ENCODE measurements at places on chromosomes 5 and 9.
A peak's percentile ranks its signal among the peaks of the same experiment; 100 is the strongest.

- DNase-seq: no peak
Measured at GRCh38 chr5:151255621-151256286, 2.8 kb downstream of the GM2A start.

GRCh38 chr5:83556190-83556589 is 84.6 kb downstream of the VCAN start:
- no peak for DNase-seq

DNA sequence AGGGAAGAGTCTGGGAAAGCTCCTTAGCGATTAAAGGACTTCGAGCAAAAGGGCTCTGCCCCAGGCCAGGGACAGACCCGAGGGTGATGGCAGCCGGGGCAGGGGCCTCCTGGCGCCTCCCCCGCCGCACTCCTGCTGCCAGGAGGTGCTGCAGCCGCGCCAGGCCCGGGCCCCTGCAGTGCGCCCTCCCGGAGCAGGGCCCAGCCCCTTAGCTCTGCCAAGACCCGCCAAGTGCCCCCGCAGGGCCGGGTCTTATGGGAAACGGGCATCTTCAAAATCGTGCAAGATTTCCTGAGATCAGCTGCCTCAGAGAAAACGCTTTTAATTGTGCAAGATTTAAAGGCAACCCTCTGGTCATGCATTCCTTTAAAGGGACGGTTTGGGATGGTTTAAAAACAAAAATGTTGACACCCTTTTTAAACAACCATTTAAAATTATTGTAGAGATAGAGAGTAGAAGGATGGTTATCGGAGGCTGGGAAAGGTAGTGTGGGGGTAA is 52.4 kb downstream of the CDC14B start:
- DNase-seq: no peak

DNA sequence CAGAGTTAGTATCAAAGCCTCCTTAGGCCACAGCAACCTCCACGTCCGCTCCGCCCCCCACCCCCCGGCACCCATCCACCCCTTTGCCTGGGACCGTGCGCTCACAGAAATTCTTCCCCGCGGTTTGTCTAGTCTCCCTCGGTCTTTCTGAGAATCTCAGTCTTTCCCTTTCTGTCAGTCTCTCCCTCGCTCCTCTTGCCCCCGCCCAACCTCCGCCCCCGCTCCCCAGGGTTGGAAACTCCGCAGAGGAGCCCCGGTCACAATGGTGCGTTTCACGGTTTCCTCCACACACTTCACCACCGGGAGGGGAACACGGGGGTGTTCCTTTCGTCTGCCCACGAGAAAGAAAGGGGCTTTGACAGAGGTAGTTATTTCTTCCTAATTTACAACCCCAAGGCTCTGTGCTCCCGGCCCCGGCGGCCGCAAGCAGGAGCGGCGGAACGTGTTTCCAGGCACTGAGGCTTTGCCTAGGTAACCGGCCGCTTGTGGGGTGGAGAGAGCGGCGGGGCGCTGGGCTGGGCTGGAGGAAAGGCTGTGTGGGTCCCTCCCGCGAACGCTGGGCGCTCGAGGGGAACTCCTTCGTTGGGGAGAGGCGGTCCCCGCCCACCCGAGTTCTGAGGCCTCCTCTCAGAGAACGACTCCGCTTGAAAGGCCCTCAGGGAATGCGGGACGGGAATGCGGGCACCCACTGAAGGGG is 2.1 kb downstream of the NR4A3 start:
- DNase-seq: no peak

GRCh38 chr9:715300-715699 is 126.2 kb upstream of the DMRT1 start:
- DNase-seq: no peak

GRCh38 chr9:112377087-112377486 is 2.8 kb upstream of the HSDL2 start:
- DNase-seq: no peak

- no peak for DNase-seq
Measured at GRCh38 chr5:138370537-138370936, 18.1 kb downstream of the KDM3B start.

- no peak for DNase-seq
Measured at GRCh38 chr9:137235424-137236237, 4.9 kb downstream of the SLC34A3 start.

- no peak for DNase-seq
Measured at GRCh38 chr5:81855591-81855990, 104.7 kb upstream of the SSBP2 start.

GRCh38 chr5:15791274-15791673 is 291.3 kb downstream of the FBXL7 start:
- DNase-seq: no peak

DNA sequence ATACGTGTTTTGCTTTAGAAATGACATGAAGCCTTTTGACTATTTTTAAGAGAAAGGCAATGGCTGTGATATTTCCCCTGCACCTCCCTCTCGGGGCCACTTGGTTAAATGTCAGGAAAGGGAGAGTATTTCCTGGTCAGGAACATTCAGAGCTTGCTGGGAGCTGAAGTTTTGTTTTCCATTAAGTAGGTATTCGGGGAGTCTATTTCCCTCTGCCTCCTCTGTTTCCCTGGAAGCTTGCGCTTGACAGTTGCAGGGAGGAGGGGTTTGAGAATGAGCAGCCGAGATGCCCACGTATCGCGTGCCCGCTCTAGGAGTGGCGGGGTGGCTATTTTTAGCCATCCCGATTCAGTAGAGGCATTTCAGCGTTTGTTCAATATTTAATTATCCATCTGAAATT is 6.7 kb downstream of the DAB2IP start:
- DNase-seq: no peak

DNA sequence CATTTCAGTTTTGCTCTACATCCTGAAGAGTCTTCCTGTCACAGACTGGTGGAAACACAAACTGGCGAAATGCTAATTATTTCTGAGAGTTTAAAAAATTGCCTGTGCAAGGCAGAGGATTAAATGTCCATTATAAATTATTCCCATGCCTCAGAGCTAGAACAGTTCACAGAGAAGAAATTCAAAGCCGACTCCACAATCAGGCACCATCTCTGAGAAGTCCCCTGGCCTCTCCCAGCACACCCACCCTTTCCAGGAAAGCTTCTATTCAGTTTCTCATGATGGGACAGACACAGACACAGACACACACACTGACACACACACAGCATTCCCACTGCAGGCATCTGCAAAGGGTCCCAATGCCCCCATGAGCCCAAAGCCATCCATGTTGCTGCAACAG is 253.1 kb downstream of the DENND1A start:
- no peak for DNase-seq

- DNase-seq: no peak
Measured at GRCh38 chr5:9596171-9596780, 33.9 kb downstream of the TAS2R1 start.

GRCh38 chr9:86604741-86605140 is 250.5 kb upstream of the TUT7 start:
- no peak for DNase-seq

DNA sequence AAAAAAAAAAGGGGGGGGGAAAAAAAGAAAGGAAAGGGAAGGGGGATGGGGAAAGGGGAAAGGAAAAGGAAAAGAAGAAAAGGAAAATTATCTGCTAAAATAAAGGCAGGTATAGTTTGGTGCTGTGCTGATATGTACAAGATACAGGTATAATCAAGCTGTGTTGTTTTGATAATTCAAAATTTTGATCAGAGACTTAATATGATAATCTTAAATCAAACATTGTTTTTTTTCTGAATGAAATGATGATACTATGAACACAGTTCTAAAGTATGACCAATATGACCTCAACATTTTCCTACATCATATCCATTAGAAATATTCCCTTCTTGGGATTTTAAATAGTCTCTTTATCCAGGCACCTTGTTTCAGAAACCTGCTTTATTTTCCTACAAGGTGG is 115.6 kb upstream of the TRPM3 start:
- no peak for DNase-seq

DNA sequence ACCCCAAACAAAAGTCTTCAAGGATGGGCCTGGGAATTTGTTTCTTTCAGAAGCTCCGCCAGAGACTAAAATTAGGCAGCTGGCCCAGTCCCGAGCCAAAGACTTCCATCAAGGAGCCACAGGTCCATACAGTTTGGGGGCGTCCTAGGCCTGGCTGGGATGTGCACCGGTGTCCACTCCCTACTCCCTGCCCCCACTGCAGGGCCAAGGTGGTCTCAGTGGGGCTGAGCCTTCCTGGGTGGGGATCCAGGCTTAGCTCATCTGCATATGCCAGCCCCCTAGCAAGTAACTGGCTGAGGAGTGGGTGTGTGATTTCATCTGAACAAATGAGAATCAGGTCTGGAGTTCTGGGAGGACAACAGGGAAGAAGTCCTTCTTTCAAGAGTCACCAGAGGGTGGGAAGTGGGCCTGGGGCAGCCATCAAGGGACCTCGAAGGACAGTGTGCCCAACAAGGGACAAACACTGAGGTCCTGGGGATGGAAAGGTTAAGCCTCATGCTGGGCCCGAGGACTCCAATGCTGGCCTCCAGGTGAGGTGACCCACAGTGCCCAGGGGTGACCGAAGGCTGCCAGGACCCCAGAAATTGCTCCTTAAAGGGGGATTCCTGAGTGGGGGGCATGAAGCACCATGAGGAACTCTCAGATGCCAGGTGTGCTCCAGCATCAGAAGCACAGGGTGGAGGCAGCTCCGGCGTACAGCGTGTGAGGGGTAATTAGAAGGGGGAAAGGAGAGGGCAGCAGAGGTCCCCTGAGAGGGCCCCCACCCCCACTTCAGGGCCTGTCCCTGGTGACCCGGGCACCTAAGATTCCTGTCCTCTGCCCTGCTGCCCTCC is 91.3 kb downstream of the ZNF354C start:
- DNase-seq: no peak

DNA sequence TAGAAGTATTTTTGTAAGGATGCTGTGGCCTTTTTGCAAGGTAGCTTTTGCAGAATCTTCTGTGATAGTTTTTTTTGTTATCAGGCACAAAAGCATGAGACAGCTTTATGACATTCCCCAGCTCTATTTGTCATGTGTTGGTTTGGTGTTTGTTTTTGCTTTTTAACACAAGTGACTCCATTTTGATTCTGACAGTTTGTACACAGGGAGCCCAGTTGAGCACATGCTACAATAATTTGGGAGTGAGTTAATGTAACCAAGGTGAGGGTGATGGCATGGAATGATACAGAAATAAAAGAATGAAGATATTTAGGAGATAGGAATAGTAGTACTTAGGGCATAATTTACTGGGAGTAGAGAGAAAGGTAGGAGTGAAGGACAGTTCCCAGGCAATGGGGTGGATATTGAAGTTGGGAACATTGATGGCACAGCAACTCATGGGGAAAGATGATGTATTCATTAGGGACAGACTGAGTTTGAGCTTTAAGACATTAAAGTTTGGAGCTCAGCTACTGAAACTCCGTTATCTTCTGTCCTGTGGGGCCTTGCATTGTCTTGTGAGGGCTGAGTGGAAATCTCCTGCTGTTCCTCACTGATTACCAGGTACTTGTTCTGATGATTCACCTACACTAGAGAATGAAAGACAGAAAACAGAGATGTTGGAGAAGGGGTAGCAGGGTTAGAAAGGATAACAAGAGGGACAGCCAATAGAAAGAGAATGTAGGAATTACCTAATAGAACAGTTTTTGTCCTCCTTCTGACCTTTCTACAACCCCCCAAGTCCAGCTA is 88.3 kb upstream of the CCDC112 start:
- DNase-seq: no peak

DNA sequence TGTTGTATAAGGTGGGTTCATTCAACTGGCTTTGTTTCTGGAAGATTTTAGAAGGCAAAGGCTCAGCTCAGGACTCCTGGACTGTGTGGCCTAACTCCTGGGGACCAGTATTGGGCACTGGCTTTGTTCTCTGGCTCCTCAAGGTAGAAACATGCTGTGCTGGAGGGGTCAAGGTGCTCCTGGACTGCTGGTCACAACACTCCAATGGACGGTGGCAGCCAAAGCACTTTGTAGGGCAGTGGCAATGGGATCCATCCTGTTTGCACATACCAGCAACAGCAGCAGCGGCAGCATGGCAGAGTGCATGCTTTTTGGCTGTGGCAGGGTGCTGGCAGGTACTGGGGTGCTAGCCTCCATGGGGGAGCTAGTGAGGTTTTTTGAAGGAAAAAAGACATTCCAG is 65.3 kb downstream of the SLCO6A1 start:
- no peak for DNase-seq

GRCh38 chr5:178068293-178068692 is 45.0 kb upstream of the N4BP3 start:
- peak; percentile 55 for DNase-seq

DNA sequence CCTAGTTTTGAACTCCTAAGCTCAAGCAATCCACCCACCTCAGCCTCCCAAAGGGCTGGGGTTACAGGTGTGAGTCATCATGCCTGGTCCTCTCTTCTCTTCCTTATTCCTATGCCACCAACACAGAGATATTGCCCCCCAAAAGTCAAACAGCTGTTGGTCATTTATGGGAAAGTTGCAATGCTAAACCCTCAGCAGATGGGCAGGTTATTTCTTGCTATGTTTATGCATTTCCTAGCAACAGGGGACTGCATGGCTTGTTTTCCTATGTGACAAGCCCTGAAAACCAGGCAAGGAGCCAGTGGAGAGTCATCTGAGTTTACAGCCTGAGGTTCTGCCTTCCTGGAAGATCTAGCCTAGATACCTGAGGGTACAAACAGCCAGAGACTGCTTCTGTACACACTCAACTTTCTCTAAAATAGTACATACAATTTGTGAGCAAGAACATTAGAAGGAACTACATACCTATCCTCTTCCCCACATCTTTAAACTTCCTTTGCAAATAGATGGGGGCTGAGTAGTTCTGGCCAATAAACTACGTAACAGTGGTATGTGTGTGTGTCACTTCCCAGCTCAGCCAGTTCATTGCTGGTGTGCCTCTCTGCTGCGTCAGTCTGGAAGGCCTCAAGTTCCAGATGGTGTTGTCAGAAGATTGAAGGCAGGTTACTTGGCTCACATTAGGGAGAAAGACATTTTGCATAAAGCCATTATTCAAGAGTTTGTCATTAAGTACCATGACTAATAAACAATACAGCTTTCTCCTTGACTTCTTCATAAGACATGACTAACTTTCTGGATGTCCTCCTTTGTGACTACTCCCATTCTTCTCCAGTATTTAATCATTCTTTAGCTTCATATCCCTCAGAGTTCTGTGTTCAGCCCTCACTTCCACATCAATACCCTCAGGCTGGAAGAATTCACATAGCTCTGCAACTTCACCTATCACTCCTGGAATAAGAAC is 65.3 kb downstream of the CSNK1A1 start:
- no peak for DNase-seq

DNA sequence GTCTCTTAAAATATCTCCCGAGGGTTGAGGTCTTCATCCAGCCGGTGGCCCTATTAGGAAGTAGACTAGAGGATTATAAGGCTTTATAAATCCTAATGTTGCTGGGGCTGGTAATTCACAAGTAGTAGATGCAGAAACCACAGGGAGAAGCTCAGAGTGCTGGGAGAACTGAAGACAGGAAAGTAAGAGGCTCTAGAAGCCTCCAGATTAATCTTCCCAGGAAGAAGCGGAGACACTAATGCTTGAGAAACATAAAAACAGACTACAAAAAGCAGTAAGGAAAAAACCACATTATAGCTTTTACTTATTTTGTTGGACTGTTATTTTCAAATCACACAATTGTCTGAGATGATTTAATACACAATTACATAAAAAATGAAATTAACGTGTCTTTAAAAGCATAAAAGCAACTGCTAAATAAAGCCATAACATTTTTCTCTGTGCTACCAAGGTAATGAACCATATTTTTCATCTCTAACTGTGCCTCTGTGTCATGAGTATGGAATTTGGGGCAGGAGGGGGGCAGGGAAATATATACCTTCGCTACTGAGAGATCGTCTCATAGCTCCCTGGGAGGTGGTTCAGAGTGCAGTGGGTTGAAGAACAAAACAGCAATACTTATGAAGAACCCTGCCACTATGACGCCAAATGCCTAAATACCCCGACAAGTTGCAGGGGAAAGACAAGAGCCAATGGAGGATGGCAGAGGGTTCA is 806.2 kb upstream of the WWC1 start:
- no peak for DNase-seq

GRCh38 chr5:78720227-78720985 is 71.8 kb upstream of the LHFPL2 start:
- DNase-seq: no peak

All from NCI-H2107 (cell line).